Mesangial cell (primary cell): ENCODE measurements at places on chromosomes 1 and 21. TPM values are rescaled to one million over a fixed set of nuclear protein-coding genes. Genes with fewer than 3 reads are reported as not detected.

The KRTAP23-1 gene
- not detected in 2 replicates for total RNA-seq

The CRABP2 gene
- total RNA-seq: 2.1 and 19.6 TPM in 2 replicates

The CD5L gene
- not detected in 2 replicates for total RNA-seq

The TRPM2 gene
- total RNA-seq: 1.3 and 2.1 TPM in 2 replicates

The FCMR gene
- not detected in 2 replicates for total RNA-seq

The TRIM58 gene
- total RNA-seq: 4.1 and 4.4 TPM in 2 replicates

The OR14K1 gene
- not detected in 2 replicates for total RNA-seq

The OLFML3 gene
- total RNA-seq: 4.9 and 53.6 TPM in 2 replicates

The AXDND1 gene
- total RNA-seq: 0.25 and 0.33 TPM in 2 replicates
